ENCODE measurements at places on chromosomes 12 and 14.

- no peak for DNase-seq
These were observed 765 bp downstream of the TMEM120B start for GRCh38 chr12:121713257-121713777.

DNA sequence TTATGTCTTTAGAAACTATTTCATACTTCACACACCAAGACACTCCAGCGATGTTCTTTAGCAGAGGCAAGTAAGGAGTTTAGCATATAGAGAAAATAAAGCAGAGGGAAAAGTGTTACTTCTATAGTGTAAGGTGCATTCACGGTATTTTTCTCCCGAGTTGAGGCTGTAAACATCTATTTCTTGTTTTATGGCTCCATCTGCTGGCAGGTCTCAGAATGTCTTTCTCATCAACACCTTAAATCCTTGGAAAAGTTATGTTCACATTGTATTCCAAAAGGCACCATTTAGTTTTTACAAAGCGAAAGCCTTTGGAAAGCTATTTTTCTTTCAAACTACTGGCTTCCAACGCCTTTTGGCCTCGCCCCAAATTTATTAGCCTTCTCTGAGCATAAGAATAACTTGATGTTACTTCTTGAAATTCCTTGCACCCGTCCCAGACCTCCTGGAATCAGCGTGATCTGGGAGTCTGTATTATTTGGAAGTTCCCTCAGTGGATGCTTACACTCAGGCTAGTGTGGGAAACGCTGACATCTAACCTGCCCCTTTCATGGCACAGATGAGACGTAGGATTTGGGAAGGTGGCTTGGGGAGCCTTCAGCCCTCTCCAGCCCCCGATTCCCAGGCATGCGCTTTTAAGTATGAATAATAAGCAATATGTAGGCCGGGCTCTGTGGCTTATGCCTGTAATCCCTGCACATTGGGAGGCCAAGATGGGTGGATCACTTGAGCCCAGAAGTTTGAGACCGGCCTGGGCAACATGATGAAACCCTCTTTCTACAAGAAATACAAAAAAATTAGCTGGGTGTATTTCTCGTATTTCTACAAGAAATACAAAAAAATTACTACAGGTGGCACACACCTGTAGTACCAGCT, 1.9 kb upstream of the PIWIL1 start:
- no peak for DNase-seq

GRCh38 chr14:56271970-56272369, 153.8 kb downstream of the PELI2 start:
- no peak for DNase-seq

DNA sequence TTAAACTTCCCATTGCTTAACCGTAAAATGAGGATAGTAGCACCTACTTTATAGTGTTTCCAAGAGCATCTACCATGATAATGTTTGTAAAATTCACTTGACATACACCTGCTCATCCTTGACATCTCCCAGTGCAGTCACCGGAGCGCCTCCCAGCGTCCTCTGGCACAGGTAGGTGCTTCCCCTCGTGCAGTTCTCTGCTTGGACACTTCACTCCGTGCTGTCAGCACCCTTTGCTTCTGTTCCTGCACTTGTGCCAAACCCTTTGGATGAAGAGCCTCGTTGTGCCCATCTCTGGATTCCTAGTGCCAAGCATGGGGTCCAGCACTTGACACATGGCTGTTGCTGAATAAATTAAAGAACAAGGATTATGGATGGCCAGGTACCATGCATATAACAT, 28.3 kb downstream of the ETV6 start:
- DNase-seq, result no peak

DNA sequence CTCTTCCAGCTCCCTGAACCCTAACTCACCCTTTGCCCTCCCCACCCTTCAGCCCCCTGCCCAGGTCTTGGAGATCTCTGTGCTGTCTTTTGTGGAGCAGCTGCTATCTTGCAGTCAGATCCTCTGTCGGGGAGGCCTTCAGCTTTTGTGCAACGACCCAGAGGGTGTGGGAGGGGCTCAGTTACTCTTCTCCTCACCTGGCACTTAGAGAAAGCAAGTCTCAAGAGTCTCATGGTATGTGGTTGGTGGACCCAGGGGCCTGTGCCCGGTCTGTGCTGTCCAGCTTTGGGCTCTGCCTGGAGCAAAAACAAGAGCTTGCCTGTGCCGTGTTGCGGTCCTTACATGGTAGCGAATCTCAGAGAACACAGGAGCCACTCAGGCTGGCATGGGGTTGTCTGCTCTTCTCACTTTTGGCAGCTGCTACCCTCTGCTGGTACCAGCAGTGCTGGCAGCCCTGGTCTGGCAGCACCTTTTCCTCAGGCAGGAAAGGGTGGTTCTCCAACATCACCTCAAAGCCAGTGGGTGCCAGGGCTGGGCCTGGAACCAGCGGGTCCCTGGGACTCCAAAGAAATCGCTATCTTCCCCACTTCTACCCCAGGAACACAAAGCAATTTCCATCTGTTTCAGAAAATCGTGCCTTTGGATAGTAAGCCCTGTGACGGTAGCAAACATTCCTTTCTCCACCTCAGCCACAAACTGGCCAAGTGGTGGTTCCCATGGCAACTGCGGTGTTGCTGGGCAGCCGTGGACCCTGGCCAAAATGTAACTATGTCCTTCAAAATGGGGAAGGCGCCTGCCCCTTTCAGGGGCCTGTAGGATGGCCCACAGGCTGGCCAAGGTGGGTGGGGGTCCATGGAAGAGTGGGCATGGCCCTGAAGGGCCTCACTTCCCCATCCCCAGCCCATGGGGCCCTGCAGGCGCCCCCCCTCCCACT, 90.0 kb downstream of the RIN3 start:
- no peak for DNase-seq

- DNase-seq, result no peak
These were observed 1.8 kb upstream of the GCN1 start for GRCh38 chr12:120196363-120196762.

DNA sequence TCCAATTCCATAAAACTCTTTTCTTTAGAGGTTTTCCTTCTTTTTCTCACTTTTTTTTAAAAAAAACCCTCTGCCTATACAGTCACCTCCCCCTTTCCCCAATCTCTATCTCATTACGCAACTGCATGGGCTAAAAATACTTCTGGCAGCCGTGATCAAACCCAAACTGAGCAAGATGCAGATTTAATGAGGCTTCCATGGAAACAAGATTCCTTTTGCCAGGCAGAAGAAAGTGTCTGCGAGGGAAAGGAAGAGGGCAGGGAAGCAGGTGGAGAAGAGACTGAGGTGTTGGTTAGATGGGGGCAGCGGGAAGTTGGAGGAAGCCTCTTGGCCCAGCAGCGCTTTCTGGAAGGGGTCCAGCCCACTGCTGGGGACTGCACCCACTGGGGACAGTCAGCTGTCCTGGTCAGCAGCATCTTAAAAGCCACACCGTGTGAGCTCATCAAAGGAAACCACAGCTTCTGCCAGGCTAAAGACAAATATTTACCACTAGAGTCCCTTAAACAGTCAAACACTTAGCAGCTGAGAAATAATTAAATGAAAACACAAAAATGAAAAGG, 90.4 kb downstream of the SLC8A3 start:
- no peak for DNase-seq

GRCh38 chr14:32142341-32142740, 59.5 kb upstream of the RNU6-7 start:
- DNase-seq, result no peak

DNA sequence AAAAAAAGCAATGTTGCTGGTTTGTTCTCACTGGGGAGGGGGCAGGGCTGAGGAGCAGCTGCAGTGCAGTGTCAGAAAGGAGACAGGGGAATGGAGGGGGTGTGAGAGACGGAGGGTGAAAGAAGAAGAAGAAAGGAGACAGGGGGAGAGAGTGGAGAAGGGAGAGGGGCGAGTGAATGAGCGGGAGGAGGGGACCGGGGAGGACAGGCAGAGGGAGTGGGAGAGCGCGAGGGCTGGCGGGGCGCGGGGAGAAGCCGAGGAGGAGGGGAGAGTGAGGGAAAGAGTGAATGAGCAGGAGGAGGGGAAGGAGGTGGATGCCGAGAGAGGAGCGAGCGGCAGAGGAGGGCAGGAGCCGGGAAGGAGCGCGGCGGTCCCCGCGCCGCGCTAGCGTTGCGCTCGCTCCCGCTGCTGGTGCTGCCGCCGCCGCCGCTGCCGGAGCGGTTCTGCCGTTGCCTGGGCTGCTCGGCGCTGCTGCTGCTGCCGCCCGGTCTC, at the start of gene NOVA1:
TSS of gene NOVA1 (minus strand) at position 445 of the 492 bp plus-strand sequence. CDS start 597 bp downstream, outside the sequence.
- DNase-seq, result peak; percentile 16

DNA sequence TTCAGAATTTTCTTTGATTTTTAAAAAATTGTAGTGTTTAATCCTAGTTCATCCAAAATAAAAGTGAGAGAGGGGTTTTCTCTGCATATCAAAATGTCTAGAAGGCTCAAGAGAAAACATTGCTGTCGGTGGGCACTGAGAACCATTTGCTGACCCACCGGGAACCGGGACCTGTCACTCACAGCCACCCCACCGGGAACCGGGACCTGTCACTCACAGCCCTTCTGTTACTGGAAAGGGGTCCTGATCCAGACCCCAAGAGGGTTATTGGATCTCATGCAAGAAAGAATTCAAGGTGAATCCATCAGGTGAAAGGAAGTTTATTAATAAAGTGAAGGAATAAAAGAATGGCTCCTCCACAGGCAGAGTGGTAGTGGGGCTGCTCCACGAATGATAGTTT, 106.0 kb upstream of the SFSWAP start:
- DNase-seq, result no peak

DNA sequence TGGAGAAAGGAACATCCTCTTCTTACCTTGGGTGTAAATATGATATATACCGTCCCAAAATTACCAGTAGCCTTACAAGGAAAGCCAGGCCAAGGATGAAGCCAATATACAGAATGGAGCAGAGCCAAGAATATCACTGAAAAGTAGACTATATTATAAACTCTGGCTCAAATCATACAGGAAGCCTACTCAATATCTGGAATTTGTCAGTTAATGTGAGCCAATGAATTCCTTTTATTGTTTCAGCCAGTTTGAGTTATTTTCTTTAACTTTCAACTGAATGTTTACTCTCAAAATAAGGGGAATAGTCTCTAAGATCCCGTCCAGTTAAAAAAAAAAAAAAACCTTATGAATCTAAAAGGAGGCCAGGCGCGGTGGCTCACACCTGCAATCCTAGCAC, 9.8 kb upstream of the DENND5B start:
- no peak for DNase-seq

DNA sequence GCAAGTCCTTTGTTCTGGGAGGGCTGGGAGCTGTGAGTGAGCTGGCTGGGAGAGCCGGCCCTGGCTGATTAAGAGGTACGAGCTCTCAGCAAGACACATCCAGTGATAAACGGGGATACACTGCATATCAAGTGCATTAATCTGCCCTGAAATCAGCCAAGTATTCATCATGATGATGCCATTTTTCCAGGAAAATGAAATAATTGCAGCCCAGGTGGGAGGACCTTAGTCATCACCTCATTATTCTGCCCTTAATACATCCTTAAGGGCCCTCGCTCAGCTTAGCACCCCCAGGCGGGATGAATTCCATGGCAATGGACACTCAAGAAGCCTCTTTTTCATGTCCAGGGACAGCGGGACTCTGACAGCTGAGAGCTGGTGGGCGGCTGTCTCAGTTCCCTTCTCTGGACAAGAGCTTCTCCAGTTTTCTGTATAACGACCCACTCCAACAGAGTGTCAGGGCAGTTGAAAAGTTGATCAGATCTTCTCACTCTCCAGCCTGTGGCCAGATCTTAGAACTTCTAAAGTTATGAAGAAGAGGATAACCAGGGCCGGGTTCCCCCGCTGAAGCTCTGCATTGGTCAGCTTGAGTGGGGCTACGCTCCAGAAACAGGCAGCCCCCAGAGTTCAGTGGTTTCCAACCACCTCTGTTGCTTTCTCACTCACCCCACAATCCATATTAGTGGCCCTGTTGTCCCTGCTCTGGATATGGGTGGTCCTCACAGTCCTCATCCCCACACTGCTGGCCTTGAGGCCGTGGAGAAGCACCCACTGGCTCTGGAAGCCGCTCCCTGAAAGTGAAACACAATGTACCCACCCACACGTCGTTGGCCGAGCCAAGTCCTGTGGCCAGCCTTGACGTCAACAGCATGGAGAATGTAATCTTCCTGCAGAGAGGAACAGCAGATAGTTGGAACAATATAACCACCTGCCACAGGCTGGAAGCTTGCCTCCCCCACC, 306.2 kb upstream of the DIO3 start:
- no peak for DNase-seq

- DNase-seq, result no peak
These were observed 101.4 kb upstream of the BBS10 start for GRCh38 chr12:76449583-76449982.

- DNase-seq, result no peak
These were observed 263.8 kb upstream of the DIO2 start for GRCh38 chr14:80475074-80475473.

- DNase-seq, result no peak
These were observed 86.4 kb downstream of the GALNT8 start for GRCh38 chr12:4806439-4807115.

- no peak for DNase-seq
These were observed 31.4 kb downstream of the SSPN start for GRCh38 chr12:26226629-26227360.

DNA sequence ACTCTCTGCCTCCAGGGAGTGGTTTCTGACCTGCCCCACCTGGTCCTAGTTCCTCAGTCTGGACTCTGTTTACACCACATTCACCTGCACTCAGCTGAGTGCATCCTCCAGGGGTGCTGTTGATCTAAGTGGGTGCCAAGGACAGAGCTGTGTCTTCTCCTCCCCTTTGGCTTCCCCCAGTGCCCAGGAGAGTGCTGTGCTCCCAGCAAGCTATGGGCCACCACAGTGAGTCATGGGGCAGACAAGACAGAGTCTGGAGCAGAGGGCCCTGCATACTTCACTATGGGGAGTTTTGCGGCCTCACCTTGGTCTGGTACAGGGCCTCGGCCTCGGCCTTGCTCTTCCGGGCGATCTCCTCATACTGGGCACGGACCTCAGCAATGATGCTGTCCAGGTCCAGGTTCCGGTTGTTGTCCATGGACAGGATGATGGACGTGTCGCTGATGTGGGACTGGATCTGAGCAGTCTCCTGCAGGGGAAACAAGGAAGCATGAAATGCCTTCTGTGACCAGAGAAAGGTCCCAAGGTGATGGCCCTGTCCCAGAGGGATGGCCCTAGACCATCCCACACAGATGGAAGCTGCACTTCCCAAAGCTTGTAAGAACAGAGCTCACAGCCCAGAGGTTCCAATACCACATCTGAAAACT, 4.9 kb downstream of the KRT73 start:
- DNase-seq, result no peak

DNA sequence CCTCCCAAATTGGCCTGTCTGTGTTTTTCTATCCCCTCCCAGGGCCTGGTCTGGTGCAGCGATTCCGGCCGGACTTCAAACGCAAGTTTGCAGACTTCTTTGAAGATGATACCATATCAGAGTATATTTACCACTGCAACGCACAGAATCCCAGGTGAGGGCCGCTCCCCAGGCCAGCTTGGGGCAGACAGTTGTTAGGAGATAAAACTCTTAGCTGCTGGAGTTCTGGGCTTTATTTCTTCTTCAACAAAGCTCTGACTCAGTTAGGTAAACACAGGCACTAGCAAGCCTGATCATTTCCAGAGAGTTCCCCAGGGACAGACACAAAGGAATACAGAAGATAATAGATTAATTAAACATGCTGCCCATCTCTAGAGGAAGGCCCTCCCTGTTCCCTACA, 8.3 kb downstream of the ABHD4 start:
- DNase-seq, result no peak

All from NCI-H187 treated with DMSO at 0.1 percent for 48 hours (cell line).